ENCODE measurements at places on chromosomes 5 and 9. TPM values are rescaled to one million over a fixed set of nuclear protein-coding genes. Genes with fewer than 3 reads are reported as not detected.

Gene STK32A
- total RNA-seq: 1.1 TPM

DNA sequence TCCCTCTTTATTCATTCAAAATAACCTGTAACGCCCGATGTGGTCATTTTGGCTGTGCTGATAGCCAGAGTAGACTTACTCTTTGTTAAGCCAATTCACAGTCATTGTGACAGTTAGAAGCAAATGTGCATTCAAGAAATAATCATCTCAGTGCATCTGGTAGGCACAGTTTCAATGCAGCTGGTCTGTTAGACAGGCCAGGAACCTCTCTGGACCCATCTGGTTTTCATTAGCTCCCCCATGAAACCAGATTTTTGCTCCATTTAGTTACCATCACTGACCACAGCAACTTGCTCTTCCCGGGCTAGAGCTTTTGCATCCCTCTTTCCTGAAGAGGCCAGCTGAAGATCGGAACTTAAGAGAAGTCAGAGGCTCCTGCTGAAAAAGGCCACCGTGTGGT, 284.2 kb downstream of the NSG2 start:
- no peak for DNase-seq

DNA sequence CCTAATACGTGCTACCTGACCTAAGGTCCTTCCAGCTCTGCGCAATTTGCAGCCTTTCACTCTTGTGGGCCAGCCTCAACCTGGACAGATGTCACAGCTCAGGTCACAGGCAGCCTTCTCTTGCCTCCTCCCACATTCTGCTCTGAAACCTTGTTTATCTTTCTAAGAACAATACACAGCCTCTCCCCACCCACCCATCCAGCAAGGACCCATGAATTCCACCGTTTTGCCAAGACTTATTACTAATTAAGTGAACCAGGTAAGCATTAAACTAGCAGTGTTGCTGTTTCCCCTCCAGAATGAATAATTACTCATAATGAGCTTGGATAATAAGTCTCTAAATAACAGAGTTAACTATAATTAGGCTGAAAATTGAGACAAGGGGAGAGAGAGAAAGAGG, 11.0 kb downstream of the FABP6 start:
- no peak for DNase-seq

DNA sequence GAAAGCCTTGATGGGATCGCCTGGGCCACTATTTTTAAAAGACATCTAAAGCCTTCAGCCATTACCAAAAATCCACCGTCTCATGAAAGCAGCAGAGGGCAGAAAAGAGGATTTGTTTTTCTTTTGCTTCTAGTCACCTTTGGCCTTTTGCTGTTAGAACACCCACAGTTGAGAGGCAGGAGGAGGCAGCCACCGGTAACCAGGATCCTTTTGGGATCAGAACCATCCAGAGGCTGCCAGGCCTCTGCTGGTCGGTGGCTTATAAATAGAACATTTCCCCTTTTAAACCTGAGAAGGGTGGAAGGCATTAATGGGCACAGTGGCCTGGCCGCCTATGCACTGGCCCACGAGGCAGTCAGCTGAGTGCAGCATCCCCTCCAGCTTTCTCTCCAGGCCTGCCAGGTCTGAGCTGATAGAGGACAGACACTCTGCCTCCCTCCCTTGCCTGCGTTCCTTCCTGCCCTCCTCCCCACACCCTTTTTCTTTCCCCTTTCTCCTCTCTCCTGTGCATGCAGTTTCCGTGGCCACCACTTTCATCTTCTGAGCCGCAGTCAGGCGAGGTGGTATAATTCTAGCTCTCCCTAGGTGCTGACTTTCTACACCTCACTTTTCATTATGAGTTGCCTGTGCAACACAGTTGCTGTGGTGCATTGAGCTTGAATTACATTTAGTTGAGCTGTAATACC, 253.4 kb downstream of the ARHGAP26 start:
- peak; percentile 80 for DNase-seq

GRCh38 chr5:132251220-132251725, 6.2 kb upstream of the PDLIM4 start:
- no peak for DNase-seq
